OCI-M1 (cell line): ENCODE measurements at places on chromosomes 2 and 18.
A peak's percentile ranks its signal among the peaks of the same experiment; 100 is the strongest.

DNA sequence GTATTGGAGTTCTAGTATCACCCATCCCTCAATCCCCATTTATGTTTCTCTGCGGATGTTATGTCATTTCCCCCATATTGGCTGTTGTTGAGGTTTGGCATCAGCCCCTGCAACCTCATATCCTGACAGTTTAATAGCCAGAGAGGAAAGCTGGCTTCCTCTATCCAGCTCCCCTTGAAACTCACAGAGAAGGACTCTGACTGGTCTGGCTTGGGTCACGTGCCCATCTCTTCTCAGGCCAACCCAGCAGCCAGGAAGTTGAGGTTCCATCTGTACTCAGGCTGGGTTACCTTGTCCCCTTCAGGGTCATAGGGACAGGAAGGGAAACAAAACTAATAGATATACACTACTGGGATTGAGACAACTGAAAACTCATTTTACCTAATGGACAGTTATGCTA is 148.0 kb upstream of the SLC14A2 start:
- DNase-seq: no peak

DNA sequence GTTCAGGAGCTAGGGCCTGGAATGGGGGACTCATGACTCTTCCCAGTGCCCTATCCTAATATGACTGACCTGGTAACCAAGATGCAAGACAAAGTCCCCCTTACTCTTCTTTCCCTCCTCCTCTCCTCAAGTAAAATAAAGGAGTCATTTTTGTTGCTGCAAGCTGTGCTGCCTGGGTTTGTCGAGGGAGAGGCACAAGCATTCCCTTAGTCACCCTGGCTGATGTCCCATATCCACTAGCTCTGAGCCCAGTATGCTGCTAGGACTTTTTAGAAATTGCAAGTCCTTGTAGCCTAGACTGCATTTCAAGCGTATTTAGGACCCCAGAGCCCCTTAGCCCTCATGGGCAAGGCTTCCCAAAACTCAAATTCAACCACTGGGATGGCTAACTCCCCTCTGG is 338.5 kb upstream of the SETBP1 start:
- DNase-seq: no peak

GRCh38 chr18:34494359-34494696 is 215.8 kb upstream of the DTNA start:
- peak; percentile 39 for DNase-seq

DNA sequence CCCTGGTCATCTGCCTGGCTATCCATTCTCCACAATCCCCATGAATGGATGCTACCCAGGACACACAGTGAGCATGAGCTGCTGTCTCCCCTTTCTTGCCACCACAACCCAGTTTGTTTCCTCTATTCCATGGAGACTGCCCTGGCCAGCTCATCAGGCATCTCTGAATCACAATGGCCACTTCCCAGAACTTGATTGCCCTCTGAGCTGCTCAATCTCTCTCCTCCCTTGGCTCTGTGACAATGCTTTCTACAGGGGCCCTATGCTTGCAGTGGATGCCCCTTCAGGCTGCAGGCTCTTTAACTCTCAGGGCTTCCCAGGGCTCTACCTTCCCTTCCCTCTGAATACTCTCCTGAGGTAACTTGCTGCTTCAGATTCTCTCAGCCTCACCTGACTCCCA is 14.4 kb upstream of the SLC4A5 start:
- no peak for DNase-seq

DNA sequence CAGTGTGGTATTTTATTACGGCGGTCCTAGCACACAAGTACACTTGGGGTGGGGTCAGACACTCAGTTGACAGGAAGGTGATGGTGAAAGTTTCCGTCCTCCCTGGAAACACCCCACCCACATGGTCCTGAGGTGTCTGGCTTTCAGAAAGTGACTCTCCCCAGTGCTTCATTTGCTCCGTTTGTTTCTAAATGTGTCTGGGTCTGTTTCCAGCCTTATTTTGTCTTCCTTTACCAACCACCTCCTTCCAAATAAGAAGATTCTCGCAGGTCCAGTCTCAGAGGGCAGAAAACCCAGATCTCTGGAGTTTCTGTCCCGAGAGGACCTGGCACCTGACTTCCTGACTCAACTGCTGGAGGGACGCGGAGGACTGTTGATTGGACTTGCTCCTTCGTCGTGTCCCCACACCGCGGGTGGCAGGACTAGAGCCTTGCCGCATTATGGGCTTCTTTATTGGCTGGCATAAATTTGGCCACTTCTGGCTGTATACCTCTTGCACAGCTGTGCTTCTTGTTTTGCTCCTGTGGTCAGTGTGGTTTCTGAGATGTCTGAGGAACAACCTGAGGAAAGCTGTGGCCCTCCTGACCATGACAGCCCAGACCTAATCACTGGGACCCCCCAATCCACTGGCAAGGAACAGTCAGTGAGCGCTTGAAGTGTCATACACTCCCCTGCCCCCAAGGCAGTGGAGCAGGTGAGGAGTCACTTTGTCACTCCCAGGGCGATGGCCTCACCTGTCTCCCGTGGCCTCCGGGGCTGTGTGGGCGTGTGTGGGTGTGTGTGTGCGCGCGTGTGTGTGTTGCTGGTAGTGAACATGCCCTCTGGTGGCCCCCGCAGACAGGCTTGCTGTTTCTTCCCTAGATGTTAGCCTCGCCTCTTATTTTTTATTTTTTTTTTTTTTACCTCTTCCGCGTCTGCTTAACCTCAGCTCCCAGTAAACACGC is 45.6 kb downstream of the MEX3C start:
- no peak for DNase-seq

GRCh38 chr2:113698892-113699447 is 57.5 kb downstream of the SLC35F5 start:
- DNase-seq: peak; percentile 3

GRCh38 chr18:38009320-38009719 is 443.7 kb upstream of the CELF4 start:
- no peak for DNase-seq

- no peak for DNase-seq
Measured at GRCh38 chr2:223001797-223002175, 50.2 kb upstream of the KCNE4 start.

GRCh38 chr18:62812876-62813275 is 97.5 kb downstream of the PHLPP1 start:
- peak; percentile 23 for DNase-seq

DNA sequence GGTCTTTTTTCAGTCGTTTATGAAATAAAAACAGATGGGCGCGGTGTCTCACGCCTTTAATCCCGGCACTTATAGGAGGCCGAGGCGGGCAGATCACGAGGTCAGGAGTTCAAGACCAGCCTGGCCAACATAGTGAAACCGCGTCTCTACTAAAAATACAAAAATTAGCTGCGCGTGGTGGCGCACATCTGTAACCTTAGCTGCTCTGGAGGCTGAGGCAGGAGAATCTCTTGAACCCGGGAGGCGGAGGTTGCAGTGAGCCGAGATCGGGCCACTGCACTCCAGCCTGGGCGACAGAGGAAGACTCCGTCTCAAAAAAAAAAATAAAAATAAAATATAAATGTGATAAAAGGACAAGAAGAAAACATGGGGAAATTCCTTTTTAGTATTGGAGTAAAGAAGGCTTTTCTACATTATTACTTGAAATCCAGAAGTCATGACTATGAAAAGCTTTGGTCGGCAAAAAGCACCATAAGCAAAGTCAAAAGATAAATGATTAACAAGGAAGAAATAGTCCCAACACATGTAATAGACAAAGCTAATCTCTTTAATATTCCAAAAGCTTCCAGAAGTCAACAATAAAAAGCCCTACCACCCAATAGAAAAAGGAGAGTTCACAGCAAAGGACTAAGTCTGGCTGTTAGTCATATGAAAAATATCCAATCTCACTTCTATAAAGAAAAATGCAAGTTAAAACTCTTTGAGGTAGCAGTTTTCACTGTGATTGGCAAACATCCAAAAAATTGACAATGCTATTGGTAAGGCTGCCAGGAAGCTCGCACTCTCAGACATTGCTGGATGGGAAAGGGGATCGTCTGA is 1.4 kb upstream of the FAM168B start:
- no peak for DNase-seq

DNA sequence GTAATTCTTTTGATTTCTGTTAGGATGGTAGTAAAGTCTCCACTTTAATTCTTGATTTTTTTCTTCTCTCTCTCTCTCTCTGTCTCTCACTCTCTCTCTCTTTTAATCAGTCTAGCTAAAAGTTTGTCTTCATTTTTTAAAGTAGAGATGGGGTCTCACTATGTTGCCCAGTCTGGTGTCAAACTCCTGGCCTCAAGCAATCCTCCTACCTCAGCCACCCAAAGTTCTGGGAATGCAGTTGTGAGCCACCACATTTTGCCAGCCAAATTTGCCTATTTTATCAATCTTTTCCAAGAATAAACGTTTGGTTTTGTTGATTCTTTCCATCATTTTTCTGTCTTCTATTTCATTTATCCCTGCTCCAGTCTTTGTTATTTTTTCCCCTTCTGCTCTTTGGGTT is 23.9 kb upstream of the ACOXL start:
- no peak for DNase-seq

DNA sequence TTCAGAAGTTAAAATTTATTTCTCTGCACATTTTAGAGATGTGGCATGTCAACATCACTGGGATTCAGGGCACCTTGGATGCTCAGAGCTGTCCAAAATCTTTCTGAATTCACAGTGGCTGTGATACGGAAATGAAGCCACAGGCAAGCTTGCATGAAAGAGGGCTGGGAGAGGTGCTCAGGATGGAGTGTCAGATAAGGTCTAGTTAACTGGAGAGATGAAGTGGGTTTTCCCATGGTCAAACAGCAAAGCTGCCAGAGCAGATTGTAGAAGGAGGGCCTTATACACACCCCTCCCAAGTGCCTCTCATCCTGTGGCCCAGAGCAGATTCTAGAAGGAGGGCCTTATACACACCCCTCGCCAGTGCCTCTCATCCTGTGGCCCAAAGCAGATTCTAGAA is 286.8 kb upstream of the PXDN start:
- DNase-seq: no peak

GRCh38 chr2:29810956-29811355 is 110.4 kb downstream of the ALK start:
- DNase-seq: peak; percentile 12

DNA sequence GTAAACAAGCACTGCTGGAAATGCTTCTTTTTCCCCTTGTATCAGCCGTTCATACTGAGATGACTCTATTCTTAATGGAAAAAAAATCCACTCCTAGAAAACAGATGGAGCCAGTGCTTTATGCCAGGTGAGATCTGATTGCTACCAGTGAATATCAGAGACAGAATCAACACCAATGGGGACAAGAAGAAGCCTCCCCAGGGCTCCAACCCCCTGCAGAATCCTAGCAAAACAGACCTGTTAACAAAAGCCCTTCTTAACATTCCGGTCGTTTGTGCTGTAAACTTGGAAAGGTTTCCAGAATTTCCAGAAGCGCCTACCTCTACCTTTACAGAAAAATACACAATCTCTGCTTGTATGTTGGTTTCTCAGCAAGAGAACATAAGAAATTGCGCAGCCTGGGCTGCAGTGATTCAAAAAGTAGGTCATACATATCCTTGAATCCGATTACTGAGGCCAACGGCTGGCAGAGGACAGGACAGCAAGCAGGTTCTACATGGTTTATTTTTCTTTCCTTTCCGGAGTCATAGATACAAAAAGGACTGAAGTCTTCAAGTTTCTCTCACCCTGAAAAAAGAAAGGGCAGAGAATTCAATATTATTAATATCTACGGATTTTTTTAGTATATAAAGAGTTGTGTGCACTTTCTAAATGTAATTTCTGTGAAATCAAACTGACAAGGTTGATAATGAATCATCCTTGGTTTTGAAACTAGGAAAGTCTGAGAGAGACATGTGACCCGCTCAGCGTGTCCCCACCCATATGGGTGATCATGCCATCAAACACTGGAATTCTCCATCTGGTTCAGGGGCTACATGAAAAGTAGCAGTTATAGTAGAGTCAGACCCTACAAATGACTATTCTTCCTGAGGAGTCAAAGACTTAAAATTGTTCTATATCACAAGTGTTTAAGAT is 266.7 kb upstream of the MGAT5 start:
- no peak for DNase-seq

DNA sequence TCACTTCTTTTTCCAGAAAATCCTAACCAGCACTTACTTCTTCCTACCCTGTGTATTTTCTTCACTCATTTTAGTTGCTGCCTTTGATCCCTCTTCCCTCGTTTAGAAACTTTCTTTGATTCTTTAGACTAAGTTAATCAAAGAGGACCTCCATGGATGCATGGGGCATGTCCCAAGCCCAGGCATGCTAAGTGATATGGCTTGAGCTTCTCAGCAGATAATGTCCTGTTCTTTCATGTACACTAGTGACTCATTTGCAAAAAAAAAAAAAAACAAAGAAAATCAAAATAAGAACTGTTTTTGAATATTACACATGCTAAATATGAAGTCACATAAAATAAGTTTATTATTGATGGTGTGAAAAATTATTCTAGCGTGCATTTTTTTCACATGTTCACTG is 800.9 kb downstream of the SATB2 start:
- no peak for DNase-seq

GRCh38 chr2:90645-91312 is 44.5 kb upstream of the FAM110C start:
- no peak for DNase-seq

DNA sequence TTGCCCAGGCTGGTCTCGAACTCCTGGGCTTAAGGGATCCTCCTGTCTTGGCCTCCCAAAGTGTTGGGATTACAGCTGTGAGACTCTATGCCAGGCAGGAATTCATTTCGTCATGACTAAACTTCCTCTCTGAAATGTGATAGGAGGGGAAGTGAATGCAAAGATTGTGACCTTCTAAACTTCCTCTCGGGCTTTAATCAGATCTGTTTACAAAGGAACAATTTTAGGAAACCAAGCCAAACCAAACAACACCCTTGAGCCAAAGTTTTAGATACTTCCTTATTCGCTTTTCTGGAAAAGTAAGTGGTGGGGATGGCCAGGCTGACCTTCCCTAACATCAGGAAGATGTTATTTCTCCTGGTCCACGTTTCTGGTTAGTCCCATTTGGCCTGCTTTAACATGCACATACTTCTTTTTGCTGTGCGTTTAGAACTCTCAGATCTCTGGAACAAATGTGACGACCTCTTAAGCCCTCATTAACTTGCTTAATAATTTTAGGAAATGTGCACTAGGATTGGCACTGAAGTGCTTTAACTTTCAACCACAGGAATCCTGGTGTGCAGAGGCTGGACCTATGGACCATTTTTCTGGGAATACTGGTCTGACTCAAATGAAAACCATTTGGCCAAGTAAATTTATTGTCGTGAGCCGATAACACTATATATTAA is 33.2 kb upstream of the YES1 start:
- peak; percentile 41 for DNase-seq

DNA sequence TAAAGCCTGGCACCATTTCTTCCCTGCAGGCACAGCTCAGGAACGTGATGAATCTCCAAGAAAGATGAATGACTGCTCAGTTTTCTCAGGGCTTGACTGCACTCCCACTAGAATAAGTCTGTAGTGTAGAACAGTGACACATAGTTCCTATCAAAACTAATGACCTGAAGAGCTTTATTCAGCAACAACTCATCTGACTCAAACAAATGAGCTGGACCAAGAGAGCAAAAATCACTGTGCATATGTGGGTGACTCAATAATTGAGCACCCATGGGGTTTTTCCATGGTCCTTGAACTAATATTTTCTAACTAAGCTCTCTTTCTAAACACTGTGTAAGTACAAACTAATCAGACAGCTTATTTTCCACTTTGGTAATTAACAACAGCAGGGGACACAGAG is 61.1 kb upstream of the XDH start:
- no peak for DNase-seq
